Hematopoietic multipotent progenitor cell treated with erythropoietin and hydrocortisone succinate and interleukin-3 and kit ligand, for 17 days (in vitro differentiated cells): ENCODE measurements at places on chromosomes 6 and 20.
A peak's percentile ranks its signal among the peaks of the same experiment; 100 is the strongest.

DNA sequence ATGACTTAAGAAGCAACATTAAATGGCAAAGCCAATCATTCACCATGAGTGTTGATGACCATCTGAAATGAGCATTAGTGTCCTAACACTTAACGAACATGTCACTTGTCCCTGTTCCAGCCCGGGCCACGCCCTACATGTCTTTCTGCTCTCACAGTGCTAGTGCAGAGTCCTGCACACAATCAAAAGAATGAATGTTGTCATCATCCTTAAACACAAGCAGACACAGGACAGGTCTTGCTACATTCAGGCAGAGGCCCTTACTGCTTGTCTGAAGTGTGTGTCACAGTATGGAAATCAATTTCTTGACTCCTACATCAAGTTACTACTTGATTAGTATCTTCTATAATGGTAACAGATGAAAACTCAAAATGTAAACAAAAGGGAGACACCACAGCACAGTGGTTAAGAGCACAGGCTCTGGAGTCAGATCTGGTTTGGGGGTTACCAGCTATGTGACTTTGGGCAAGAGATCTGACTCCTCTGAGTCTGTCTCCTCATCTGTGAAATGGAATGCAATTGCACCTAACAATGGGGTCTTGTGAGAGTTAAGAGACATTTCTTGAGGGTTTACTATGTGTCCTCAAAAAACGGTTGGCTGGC is 17.4 kb downstream of the UBE2V1 start:
- DNase-seq = peak; percentile 41

DNA sequence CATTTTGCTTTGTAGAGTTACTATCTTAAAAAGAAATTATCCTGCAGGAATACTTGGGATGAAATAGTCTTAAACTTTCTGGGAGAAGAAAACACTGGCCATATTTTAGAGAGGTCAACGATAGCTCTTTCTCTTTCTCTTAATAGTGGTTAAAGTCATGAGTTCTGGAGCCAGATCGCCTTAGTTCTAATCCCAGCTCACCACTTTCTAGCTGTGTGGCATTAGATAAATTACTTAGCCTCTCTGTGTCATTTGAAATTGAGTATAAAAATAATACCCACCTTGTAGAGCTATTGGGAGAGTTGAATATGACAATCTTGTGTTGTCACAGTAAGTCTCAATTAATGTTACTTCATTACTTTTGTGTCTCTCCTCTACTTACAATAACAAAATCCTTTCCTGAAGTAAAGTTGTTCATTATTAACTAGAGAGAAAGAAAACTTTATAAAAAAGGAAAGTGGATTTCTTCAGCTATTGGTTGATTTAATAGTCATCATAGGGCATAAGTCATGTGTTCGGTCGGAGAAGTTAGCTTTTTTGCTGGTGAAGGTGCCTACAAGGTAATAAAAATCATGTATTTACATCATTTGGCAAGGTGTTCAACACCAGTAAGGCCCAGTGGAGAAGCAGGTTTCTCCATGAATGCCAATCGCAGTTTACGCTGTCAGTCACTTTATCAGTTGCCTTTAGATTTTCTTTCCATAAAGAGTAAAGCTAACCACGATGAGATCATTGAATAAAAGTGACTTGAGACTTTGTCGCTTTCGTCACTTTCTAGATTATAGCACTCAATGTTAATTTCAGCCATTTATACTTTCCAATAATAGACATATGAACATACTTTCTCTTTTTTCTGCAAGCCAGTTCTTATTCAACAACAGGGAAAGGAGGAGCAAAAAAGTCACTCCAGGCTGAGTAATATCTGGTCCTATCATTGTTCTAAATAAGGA is 2.0 kb downstream of the NEDD9 start:
- no peak for DNase-seq

GRCh38 chr6:46263707-46264086 is 92.9 kb upstream of the ENPP5 start:
- DNase-seq = no peak

GRCh38 chr6:134447883-134448387 is 130.0 kb upstream of the SGK1 start:
- DNase-seq = no peak

GRCh38 chr20:63151554-63152321 is 64.2 kb downstream of the YTHDF1 start:
- no peak for DNase-seq

- no peak for DNase-seq
Observed at GRCh38 chr6:111566873-111567517, 38.7 kb downstream of the TRAF3IP2 start.

- no peak for DNase-seq
Observed at GRCh38 chr20:43662943-43663655, 3.8 kb upstream of the MYBL2 start.

GRCh38 chr6:131136021-131136786 is 937 bp downstream of the AKAP7 start:
- DNase-seq = no peak

DNA sequence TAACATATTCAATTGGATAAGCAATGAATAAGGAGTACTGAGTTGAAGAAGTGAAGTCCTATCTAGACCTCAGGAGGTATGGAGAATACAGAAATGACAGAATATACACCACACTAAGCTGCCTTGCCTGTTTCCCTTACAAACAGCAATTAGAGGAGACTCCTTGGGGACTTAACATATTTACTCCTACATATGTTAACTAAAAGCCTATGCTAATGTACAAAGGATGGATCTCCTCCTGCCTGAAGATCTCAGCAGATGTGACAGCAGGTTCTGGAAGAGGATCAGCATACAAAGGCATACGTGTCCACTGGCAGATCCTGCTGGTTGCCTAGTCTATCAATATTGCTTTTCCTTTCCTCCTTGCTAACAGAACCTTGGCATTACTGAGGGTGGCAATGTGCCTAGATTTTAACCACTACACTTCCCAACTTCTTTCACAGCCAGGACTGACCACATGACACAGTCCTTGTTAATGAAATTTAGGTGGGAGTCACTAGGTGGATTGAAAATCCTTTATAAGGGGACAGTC is 29.6 kb downstream of the PRKN start:
- DNase-seq = no peak

GRCh38 chr6:36598326-36598725 is 4.2 kb downstream of the SRSF3 start:
- DNase-seq = no peak

GRCh38 chr6:153034139-153034538 is 31.6 kb upstream of the MTRF1L start:
- DNase-seq = no peak

GRCh38 chr6:151121900-151122299 is 117.9 kb upstream of the AKAP12 start:
- no peak for DNase-seq

GRCh38 chr20:6882561-6883291 is 115.2 kb downstream of the BMP2 start:
- no peak for DNase-seq

- DNase-seq = no peak
Observed at GRCh38 chr6:123592426-123592825, 44.3 kb downstream of the TRDN start.

DNA sequence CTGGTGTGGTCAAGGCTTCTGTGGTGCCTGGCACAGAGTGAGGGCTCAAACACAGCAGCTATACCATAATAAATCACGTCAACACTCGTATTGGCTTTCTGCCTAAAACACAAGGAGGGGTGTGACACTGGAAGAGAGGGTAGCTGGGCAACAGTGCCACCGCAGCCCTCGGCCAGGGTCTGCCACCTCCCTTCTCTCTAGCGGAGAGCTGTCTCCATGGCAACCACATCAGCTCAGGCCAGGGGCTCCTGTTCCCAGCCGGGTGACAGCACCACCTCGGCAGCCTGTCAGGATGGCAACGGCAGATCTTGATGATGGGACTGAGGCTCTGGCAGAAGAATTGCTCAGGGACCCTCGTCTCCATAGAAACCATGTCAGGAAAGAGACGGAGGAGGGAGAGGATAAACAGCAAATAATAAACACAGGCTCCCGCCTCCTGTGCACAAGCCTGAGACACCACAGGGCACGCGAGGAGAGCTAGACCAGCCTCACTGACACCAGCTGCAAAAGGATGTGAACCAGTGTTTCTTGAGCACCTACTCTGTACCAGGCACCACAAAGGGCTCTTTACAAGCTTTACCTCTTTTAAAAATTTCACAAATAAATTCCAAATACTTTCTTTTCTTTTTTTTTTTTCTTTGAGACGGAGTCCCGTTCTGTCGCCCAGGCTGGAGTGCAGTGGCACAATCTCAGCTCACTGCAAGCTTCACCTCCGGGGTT is 50.4 kb upstream of the TLDC2 start:
- DNase-seq = no peak

DNA sequence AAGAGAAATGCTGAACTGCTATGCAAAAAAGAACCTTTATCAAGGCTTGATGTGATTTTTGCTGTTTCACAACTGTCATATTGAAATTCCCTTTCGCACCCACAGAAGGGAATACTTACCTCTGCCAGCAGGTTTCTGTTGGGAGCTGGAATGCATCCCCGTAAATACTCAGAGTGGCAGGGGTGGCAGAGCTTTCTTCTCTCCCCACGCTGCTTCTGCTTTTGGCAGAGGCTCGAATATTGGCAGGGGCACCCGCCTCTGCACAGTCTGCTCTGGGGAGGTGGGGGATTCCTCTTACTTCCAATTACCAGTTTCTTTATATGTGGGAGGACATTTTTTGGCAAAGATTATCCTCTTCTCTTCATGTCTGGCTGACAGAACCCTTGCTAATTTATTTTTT is 28.4 kb downstream of the TMEM200A start:
- no peak for DNase-seq

GRCh38 chr6:90989763-90990162 is 402.9 kb upstream of the MAP3K7 start:
- DNase-seq = no peak

- DNase-seq = no peak
Observed at GRCh38 chr6:37451441-37452193, 18.6 kb downstream of the CMTR1 start.
